GF-D8 (cell line): ENCODE measurements at places on chromosomes 3 and 15.
A peak's percentile ranks its signal among the peaks of the same experiment; 100 is the strongest.

DNA sequence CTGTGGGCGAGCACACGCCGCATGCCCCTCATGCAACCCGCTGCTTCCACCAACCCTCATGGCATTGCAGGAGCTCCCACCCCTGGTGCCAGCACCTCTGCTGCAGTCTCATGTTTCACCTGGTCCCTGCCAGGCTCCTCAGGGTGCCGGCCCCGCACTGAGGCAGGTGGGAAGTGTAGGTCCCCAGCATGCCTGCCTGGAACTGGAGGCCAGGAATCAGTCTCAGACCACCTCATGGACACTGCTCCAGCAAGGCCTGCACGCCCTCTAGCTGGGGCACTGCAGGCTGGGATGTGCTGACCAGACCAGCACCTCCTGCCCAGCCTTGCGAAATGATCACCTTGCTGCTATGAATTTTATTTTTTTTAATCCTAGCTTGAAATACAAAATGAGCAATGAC lies 39.1 kb downstream of the OCA2 start:
- DNase-seq, result no peak

DNA sequence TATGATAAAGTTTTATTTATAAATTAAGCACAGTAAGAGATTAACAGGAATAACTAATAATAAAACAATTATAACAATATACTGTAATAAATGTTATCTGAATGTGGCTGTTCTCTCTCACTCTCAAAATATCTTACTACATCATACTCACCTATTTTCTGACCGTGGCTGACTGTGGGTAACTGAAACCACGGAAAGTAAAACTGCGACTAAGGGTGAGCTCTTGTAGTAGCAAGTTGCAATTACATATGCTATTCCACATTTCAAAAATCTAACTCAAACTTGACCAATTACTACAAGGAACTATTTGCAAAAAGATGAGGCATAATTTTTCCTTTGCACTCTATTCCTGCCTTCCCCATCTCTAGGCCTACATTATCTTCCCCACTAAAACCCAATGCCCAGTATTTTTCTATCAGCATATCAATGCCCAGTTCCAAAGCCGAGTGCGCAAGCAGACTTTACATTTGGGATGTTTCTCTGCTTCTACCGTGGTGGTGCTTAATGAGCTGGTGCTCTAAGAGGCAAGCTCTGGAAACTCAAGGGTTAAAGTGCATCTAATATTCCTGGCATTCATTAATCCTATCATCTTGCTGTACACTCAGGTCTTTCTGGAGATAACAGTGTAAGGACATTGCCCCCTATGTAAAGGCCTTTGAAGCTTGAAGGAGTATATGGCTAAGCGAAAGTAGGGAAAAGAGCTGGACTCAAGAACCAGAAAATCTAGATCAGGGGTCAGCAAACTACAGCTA lies 6.7 kb downstream of the PCYT1A start:
- no peak for DNase-seq

GRCh38 chr15:97892167-97892938 lies 68.2 kb upstream of the ARRDC4 start:
- DNase-seq, result no peak

DNA sequence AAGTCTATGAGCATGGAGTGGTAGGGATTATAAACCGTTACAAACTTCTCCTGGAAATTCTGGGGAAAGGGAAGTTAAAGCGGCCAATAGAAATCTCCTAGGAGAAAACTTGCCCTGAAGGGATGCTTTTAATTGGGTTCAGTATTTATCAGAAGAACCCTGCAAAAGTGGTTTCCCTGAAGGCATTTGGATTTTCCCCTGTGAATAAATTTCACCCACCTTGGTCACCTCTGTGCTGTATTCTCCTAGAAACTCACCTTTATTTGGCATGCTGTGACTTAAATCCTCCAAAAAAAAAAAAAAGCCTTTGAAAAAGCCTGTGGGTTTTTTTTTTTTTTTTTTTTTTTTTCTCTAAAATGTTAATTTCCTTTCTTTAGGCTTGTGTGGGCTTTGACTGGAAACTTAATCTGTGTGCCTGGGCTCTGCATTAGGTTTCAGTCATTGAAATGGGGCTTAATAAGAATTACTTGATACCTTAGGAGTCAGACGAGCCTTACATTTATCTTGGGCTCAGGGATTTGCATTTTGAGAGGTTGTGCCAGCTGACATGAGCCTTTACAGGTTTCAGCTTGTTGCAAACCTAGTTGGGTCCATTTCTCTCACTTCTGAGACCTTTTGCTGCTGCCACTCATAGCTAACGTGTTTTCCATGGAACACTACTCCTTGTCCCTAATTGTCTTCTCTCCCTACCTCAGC lies 22.0 kb downstream of the TGFBR2 start:
- DNase-seq, result no peak

GRCh38 chr3:31919528-31919927 lies 61.5 kb downstream of the OSBPL10 start:
- no peak for DNase-seq

DNA sequence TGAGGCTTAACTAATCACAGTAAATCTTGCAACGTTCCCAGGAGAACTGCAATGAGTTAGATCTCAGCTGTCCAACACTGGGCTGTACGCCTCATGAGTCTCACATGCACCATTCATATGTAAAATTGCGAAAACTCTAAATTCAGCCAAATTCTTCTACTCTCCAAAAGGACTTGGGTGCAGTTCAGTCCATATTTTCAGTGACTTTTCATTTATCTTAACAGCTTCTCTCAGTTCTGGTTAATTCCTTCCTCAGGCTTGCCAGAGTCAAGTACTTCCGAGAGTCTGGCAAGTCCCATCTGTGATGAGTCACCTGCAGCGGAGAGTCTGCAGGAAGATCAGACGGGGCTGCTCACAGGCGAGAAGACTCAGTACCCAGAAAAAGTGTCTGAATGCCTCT lies 11.5 kb downstream of the CCDC80 start:
- no peak for DNase-seq

GRCh38 chr3:171833789-171834460 lies 9.2 kb upstream of the TMEM212 start:
- DNase-seq, result peak; percentile 51

DNA sequence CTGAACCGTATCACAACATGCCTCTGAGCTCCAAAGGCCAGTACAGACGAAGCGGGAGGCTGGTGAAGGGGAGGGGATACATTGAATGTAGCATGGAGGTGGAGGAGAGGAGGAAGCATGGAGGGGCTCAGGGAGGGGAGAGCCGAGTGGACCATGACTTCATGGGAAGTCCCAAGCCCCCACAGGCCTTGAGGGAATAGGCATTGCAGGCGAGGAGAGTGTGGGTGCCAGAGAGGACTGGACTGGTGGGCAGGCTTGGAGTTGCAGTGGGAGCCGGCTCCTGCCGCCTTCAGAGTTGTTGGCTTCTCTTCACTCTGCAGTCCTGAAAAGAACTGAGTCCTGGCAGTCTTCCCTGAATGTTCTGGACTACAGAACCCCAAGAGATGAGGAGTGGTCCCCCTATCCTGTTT lies 3.3 kb upstream of the RNU6-1 start:
- no peak for DNase-seq

DNA sequence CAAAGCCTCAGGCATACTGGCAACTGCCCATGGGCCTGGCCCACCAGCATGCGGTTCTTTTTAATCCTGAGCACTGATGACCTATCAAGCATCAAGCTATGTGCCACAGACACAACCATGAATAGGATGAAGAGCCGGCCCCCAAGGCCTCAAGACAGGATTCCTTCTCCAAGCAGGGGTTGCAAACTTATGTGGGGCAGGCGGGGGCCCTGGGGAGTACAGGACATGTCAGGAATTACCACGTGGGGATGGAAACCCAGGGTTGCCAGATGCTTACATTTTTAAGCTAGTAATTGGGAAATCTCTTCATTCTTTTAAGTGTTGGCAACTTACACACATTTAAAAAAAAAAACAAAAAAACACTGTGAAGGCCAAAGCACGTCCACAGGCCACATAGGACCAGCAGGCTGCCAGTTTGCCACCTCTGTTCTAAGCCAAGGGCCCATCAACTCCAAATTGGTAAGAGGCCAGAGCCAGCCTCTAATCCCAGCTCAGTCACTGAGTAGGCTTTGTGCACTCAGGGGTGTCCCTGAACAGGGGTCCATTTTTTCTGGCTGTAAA lies 32.8 kb downstream of the BDH1 start:
- DNase-seq, result no peak

GRCh38 chr3:62981962-62982361 lies 106.7 kb upstream of the CADPS start:
- DNase-seq, result no peak

GRCh38 chr15:66620341-66620740 lies 54.5 kb upstream of the LCTL start:
- no peak for DNase-seq

GRCh38 chr3:141854599-141854998 lies 21.8 kb upstream of the ATP1B3 start:
- DNase-seq, result no peak

GRCh38 chr15:67180035-67180434 lies 74.4 kb downstream of the AAGAB start:
- no peak for DNase-seq

GRCh38 chr3:179308001-179308400 lies 14.8 kb upstream of the ZNF639 start:
- DNase-seq, result no peak

DNA sequence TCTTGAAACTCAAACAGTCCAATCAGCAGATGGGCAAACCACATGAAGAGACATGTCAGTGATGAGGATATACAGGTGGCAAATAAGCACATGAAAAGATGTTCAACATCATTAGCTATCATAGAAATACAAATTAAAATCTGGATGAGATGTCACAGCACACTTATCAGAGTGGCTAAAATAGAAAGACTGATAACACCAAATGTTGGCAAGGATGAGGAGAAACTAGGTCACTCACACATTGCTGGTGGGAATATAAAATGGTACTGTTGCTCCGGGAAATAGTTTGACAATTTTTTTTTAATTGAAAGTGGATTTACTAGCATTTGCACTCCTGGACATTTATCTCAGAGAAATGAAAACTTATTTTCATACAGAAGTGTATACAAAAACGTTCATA lies 8.4 kb downstream of the PGPEP1L start:
- no peak for DNase-seq
